ENCODE measurements at places on chromosomes 3 and 15. TPM values are rescaled to one million over a fixed set of nuclear protein-coding genes. Genes with fewer than 3 reads are reported as not detected.
A peak's percentile ranks its signal among the peaks of the same experiment; 100 is the strongest.

Gene ERICH6
- polyA plus RNA-seq, result 0.04 TPM

Gene PLA2G4E
- polyA plus RNA-seq, result not detected

Gene GPR62
- not detected for polyA plus RNA-seq

Gene OIP5
- polyA plus RNA-seq, result 16.2 TPM

DNA sequence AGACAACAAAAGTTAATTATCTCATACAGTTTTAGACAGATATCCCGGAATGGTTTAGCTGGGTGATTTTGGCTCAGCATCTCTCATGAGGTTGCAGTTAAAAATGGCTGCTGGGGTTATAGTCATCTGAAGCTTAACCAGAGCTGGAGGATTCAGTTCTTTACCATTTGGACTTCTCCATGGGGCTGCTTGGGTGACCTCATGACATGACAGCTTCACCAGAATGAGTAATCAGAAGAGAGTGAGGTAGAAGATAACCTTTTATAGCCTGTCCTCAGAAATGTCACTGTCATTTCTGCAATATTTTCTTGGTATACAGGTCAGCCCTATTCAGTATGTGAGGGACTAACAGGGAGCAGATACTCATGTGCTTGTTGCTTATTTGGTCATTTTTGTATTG is 30.9 kb downstream of the TFG start:
- DNase-seq, result no peak

GRCh38 chr15:59339252-59339672 is 33.4 kb downstream of the MYO1E start:
- DNase-seq, result no peak

- no peak for DNase-seq
These were observed 255.3 kb upstream of the UBE2E2 start for GRCh38 chr3:22947851-22948250.

DNA sequence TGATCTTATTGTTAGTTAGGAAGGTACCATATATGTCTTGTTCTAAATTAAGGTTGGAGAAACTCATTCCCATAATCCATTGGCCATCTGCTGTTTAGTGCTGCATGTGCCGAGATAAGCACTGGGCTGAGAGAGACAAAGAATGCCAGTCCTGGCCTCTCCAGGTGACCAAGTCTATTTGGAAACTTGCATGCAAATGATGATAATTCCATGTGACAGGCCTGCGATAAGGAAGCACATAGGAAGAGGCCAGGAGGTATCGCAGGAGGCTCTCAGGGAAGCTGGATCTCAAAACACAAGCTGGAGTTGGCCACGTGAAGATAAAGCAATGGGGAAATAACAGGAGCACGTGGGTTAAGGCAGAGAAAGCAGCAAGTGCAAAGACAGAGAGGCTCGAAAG is 39.7 kb downstream of the MYO5C start:
- DNase-seq, result peak; percentile 22

- DNase-seq, result peak; percentile 36
These were observed 61.9 kb upstream of the C3orf80 start for GRCh38 chr3:160163229-160163878.

Data from small intestine (tissue), 16 donors.